Activated effector memory CD4-positive, alpha-beta T cell treated with anti-CD3 and anti-CD28 coated beads, Interleukin-2, amount 50 U/mL, for 16 hours (primary cell): ENCODE measurements at places on chromosomes 1 and 21.

GRCh38 chr1:174812016-174812415, 187.7 kb upstream of the CACYBP start:
- DNase-seq: no peak

DNA sequence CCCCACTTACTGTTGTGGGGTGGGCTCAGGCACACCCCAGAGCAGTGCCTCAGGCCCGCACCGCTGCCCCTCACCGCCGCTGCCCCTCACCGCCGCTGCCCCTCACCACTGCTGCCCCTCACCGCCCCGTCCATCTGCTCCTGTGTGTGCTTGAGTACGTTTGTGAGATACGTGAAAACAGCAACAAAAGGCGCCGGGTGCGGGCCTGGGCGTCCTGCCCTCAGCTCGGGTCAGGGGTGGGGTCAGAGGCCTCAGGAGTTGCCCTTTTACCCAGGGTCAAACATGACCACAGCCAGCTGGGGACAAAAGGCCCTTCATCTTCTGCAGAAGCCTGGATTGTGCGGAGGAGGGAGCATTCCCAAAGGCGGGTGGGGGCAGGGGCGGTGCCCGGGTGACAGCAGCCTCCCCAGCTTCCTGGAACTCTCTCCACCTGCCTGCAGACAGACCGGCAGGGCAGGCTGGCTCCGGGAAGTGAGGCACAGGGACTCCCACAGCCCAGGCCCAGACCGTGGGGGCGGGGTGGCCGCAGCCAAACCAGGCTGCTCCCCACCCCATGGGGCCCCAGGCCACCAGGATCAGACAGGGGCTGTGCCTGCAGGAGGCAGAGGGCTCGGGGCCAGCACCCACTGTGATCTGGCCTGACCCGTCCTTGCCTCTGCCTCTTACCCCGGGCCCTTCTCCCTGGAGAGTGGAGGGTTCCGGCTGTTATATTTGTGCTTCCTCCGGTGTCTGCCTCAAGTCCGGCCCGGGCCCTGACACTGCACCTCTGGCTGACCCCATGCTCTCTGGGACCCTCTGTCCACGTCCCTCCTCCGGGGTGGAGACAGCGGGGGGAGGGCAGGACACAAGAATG, 2.3 kb upstream of the VWA1 start:
- DNase-seq: no peak

DNA sequence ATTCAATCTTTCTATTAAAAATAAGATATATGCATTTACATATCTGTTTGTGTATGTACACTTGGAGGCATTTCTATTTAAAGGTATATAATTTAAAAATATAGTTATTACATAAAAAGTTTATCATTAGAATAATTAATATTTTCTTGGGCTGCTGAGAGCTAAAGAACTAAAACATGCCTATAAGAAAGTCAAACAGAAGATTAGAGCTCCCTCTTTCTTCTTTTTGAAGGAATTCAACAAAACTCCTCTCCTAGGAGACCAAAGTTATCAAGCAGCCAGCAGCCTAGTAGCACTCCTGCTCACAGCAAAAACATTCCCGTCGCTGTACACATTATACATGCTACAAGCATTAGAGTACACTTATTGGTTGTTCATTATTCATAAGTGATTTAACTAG, 216.4 kb downstream of the VAV3 start:
- DNase-seq: no peak

GRCh38 chr1:155043793-155044192, 7.3 kb upstream of the ADAM15 start:
- no peak for DNase-seq

DNA sequence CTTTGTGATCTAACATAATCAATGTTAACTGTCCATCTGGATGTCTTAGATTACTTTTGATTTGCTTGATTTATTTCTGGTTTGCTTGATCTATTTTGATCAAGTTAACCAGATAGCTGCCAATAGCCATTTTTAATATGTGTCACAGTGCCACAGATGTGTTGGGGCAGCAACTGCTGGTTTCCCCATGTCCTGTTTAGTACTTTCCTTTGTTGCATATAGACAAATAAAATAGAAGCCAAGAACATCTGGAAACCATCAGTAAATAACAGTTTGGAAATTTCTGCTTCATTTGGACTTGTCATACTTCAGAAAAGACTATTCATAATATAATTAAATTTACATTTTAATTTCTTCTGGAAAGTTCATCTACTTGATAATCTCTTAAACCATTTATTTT, 145.6 kb upstream of the C21orf91 start:
- DNase-seq: no peak
